ENCODE measurements at places on chromosomes 4 and X.

GRCh38 chr4:138320831-138321230 is 78.7 kb upstream of the SLC7A11 start:
- DNase-seq = no peak

DNA sequence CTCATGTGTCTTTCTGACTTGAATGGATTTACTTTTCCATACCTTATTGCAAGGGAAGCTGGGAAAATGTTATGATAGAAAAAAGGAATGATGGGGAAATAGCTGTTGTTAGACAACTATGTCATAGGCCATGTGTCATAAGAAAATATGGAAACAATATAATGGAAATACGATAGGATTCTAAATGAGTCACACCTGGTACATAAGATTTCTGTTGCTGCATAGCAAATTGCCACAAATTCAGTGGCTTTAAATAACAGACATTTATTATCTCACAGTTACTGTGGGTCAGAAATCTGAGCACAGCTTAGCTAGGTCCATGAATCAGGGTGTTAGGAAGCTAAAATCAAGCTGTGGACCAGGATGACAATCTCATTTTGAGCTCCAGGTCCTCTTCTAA is 44.6 kb upstream of the ANKRD50 start:
- DNase-seq = no peak

- DNase-seq = no peak
Measured at GRCh38 chr4:88526221-88526815, 2.7 kb upstream of the PYURF start.

GRCh38 chr4:28402751-28403150 is 1542.1 kb downstream of the STIM2 start:
- no peak for DNase-seq

DNA sequence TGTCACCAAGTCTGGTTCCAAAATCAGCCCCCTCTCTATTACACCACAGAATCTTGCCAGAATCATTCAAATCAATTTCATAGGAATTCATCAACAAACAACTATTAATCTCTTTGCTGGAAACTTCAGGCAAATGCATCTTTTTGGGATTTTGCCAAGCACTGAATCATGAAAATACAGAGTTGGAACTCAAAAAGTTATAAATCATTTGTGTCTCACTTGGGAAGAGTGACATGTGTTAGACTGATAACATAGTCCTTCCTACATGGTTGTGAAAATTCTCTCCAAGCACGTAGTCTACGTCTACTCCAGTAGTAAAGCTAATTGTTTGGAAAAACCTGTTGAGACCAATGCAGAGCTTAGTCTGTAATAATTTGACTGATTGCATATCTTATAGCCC is 19.0 kb downstream of the CXCL8 start:
- DNase-seq = no peak

- DNase-seq = no peak
Measured at GRCh38 chrX:95044331-95044730, 1370.3 kb downstream of the FAM133A start.

DNA sequence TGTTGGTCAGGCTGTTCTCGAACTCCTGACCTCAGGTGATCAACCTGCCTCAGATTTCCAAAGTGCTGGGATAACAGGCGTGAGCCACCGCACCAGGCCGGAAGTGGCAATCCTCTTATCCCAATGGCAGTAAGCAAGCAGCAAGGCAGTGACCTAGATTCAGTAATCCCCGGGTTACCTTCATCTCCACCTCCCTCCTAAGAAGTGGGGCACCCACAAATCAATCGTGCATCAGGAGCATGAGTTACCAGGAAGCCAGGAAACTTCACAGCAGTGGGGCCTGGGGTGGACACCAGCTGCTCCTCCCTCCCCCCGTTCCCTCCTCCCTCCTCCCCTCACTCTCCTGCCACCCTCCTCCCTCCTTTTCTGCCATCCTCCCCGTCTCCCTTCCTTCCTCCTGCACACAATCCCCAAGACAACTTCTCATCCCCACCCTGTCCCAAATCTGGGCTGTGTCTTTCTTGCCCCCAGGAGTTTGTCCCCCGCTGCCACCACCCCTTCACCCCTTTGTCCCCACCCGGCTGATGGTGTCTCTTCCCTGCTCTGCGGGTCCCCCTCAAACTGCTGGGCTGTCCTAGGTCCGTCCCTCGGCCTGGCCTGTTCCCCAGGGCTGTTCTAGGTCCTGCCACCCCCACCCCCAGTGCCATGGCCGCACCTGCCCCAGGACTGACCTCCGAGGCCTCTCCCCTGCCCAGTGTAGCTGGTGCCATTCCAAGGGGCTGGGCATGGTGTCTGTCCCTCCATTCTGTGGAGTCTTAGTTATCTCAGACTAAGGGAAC is 2.2 kb downstream of the PDE6B start:
- peak; percentile 61 for DNase-seq

- no peak for DNase-seq
Measured at GRCh38 chrX:46574774-46575381, 1.3 kb downstream of the CHST7 start.

- DNase-seq = no peak
Measured at GRCh38 chr4:74426101-74426500, 18.8 kb upstream of the AREG start.

GRCh38 chr4:72119946-72120345 is 88.1 kb downstream of the NPFFR2 start:
- DNase-seq = no peak

Measured in posterior vena cava (tissue), 2 donors.